Left lung (tissue), 14 donors: ENCODE measurements at places on chromosomes 6 and 20. TPM values are rescaled to one million over a fixed set of nuclear protein-coding genes. Genes with fewer than 3 reads are reported as not detected.
A peak's percentile ranks its signal among the peaks of the same experiment; 100 is the strongest.

GRCh38 chr6:113306552-113307145 is 550.5 kb upstream of the MARCKS start:
- no peak overlapping the region for H3K4me3 ChIP-seq
- H3K27ac ChIP-seq: no peak overlapping the region
- DNase-seq: peak; percentile 41
- H3K36me3 ChIP-seq: no peaks in the 10 kb centered on the region

DNA sequence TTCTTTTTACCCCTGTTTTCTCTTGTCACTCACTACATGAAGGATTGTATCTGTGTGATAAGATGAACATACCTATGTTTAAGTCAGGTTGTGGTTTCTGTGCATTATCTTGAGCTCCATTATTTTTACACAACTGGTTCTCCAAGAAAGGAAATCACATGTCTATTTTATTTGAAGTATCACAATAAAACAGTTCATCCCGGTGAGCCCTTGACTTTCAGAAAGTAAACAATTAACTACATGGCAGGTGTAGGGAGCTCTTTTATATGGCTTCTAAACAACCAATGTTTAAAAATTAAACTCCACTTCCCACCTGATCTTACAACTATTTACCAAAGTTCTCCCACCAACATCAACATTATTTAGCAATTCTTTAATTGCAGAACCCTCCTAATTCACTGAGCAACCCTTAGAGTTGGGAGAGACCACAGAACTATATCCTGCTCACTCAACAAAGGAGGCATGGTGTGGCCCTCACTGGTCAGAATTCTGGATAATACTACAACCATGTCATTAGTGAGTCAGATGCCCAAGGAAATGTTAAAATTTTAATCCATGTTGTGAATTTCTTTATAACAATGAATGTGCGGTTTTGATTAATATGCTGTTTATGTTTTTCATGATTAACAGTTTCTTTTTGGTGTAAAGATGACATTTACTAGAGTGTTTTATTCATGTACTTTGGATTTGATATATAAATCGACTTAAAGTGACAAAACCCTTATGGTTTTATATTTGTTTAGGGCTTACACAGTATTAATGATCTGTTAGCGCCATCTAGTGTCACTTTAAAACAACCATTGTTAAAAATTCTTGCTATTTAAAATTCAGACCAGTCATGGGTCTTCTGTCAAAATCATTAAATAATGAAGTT is 50.0 kb upstream of the SCGN start:
- no peaks in the 10 kb centered on the region for H3K36me3 ChIP-seq
- no peaks in the 10 kb centered on the region for H3K4me1 ChIP-seq
- DNase-seq: peak; percentile 56
- H3K27me3 ChIP-seq: no peaks in the 10 kb centered on the region

DNA sequence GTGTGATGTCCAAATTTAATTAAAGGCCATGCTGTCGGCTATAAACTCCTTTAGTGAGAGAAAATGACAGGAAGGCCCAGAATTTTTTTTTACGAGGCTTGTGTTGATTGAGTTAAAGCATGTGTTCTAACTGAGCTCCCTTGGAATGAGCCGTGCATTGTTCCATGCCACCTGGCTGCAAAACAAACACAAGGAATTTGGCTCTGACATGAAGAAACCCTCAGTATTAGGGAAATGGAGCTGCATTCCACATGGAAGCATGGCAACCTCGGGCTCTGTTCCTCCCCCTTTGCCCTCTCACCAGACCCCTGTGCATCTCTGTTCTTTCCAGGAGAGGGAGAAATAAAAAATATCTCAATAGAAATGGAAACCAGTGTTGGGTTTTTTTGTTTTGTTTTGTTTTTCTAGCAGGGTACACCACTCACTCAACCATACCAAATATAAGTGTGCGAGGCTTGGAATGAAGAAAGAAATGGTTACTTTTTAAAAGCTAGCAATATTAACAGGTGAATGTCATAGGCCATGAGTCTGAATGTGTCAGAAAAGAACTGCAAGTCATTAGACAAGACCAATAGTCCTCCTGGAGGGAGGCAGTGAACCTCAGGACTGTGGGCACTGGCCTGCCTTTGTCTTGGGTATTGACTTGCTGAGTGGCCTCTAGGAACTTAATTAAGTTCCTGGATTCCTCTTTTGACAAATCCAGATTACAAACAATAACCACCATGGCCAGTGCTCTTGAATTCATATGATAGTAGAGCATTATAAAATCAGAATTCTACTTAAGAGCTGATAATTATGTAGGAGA is 935.1 kb downstream of the KIF16B start:
- no peaks in the 10 kb centered on the region for H3K27me3 ChIP-seq
- no peak overlapping the region for H3K27ac ChIP-seq
- no peaks in the 10 kb centered on the region for H3K4me1 ChIP-seq

GRCh38 chr20:61895016-61895415 is 170.7 kb downstream of the TAF4 start:
- no peaks in the 10 kb centered on the region for H3K27me3 ChIP-seq
- H3K27ac ChIP-seq: no peak overlapping the region
- H3K4me3 ChIP-seq: no peak overlapping the region
- no peaks in the 10 kb centered on the region for H3K36me3 ChIP-seq
- H3K4me1 ChIP-seq: no peaks in the 10 kb centered on the region

DNA sequence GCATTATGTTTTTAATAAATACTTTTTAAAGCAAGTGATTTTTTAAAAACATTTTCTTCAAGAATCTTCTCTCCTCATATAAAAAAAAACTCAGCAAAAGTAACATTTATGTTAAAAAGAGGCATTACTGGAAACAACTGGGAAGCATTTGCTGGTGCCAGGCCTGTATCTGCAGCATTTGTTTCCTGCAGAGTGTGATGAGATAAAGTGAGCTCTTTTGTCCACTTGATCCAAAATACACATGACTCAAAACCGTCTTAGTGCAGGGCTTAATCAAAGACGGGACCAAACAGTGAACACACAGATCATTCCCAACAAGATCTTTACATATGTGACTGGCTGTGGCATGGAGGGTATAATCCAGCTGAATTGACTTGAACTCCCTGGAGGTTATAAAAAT is 28.3 kb upstream of the RIPPLY2 start:
- H3K36me3 ChIP-seq: no peaks in the 10 kb centered on the region
- no peak overlapping the region for H3K4me3 ChIP-seq
- DNase-seq: no peak
- no peaks in the 10 kb centered on the region for H3K27me3 ChIP-seq

GRCh38 chr6:164152611-164153010 is 738.1 kb downstream of the QKI start:
- DNase-seq: no peak
- H3K36me3 ChIP-seq: no peaks in the 10 kb centered on the region
- H3K4me3 ChIP-seq: no peak overlapping the region
- no peak overlapping the region for H3K27ac ChIP-seq

GRCh38 chr20:354298-354977 is 7.5 kb downstream of the NRSN2 start:
- H3K4me3 ChIP-seq: no peak overlapping the region
- H3K27me3 ChIP-seq: no peaks in the 10 kb centered on the region
- H3K27ac ChIP-seq: no peak overlapping the region
- peak; percentile 71 for DNase-seq

Gene PSORS1C2
- polyA plus RNA-seq: not detected

Gene ECT2L
- polyA plus RNA-seq: 0.93 TPM

Gene SLC4A11
- 0.44 TPM for polyA plus RNA-seq
